Ovary (tissue), 10 donors: ENCODE measurements at places on chromosomes 12 and 14.

GRCh38 chr14:58941629-58942028 lies 246.8 kb upstream of the DAAM1 start:
- no peak for DNase-seq

GRCh38 chr14:33745163-33745562 lies 205.7 kb downstream of the EGLN3 start:
- no peak for DNase-seq

DNA sequence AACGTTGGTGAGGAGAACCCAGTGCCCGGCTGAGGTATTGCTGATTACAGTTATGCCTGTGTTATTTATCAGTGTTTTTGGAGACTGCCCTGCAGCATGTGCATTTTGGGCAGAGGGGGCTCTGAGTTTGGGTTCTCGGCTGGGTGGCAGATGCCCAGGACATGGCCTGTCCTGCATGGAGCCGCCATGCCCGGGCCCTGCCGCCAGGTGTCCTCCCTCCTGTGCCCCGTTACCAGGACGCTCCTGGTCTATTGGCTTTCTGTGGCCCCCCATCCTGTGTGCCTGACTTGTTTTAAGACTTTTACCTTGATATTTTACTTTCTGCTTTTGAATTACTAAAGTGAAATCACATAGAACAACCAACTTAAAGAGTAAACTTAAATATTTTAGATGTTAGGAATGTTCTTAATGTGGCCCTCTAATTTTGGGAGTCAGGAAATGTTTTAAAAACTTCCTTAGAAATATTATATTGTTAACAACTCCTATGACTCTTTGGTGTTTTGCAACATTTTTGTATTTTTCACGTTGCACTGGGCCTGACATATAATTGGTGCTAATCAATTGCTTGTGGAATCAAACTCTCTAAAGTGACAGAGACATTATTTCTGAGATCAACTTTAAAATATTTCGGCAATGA lies 51.8 kb downstream of the PRIMA1 start:
- DNase-seq: no peak

DNA sequence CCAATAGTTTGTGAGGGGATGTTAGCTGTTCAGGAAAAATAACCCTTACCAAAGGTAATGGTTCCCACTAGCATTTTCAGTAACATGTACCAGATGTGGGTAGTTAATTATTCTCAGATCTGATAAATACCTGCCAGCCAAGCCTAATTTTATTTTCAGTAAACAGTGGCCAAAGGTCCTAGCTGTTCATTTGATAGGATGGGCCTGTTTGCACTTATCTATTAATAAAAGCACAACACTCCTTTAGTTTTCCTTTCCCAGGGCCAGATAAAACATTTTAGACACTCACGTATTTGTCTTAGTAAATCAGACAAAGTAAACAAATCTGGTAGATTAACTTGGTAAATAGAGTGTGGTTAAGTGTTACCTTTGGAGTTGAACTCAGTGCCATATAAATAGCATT lies 345.1 kb downstream of the RAD51B start:
- no peak for DNase-seq

GRCh38 chr12:127284021-127284420 lies 982.9 kb upstream of the TMEM132C start:
- DNase-seq: no peak

GRCh38 chr14:103259801-103260628 lies 74.0 kb upstream of the EIF5 start:
- no peak for DNase-seq

GRCh38 chr14:32722631-32723183 lies 216.0 kb upstream of the NPAS3 start:
- DNase-seq: no peak

DNA sequence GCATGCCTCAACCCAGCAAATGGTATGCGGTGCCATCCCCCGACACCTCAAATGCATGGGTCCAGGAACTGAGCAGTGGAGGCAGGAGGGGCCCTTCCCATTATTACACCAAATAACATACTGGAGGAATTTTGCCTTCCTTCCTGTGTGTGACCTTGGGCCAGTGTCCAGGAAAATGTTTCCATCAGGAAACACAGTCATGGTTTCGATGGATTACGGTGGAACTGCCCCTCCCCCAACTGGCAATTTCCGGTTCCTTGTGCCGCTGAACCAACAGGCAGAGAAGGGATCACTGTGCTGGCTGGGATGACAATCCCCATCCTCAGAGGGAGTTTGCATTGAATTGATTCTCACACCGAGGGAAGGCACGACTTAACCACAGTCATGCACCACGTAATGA lies 9.1 kb upstream of the CDC42BPB start:
- peak; percentile 45 for DNase-seq

DNA sequence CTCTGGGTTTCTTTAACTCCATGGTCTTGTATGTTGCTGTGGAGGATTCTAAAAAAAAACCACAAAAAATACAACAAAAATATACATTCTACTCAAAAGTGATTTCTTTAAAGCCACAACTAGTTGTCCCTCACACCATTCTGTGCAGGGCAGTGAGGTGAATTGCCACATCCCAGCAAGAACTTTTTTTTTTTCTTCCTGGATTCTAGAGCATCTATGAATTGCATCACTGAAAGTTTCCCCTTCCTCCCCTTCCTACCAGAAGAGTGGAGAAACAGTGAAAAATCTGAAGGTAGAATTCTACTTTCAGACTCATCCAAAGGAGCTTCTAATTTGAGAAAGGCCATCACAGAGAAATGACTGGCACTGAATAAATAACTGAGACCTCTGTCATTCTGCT lies 395.3 kb downstream of the AEBP2 start:
- no peak for DNase-seq

GRCh38 chr12:130816097-130816496 lies 23.0 kb downstream of the STX2 start:
- no peak for DNase-seq

DNA sequence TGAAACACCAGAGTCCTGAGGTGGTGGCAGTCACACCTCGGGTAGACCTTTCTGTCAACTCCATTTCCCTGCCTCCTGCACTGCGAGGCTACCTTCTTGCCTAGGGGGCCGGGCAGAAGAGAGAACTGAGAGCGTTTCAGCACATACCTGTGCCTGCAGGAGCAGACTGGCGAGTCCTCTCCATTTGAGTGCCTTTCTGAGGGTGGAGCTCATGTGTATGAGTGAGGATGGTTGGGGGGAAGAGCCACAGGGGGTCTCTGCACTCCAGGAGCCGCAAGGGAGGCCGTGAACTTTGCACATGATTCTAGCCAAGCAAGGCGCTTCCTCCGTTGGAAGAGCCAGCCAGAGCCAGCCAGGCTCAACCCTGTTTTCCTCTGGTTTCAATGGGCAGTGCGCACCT lies 31.0 kb upstream of the CCND2 start:
- no peak for DNase-seq

GRCh38 chr12:29582677-29583272 lies 85.3 kb upstream of the OVCH1 start:
- no peak for DNase-seq

- no peak for DNase-seq
These were observed 7.4 kb upstream of the MYH7 start for GRCh38 chr14:23442721-23443356.
